Activated naive CD8-positive, alpha-beta T cell treated with anti-CD3 and anti-CD28 coated beads for 36 hours (primary cell): ENCODE measurements at places on chromosomes 4 and X.

DNA sequence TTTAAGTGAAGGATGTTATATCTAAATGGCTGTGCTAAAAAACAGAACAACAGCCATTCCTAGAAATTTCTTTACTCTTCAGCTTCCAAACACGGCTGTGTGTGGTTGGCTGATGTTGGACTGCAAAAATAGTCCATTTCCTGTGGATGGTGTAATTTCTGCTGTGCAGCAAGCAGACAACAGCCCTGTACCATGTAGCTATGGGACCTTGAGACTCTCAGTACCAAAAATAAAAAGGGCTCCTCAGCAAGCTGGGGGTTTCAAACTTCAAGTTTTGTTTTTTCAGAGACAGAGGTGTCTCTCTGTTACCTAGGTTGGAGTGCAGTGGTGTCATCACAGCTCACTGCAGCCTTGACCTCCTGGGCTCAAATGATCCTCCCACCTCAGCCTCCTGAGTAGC is 18.1 kb downstream of the CD40LG start:
- no peak for DNase-seq

GRCh38 chr4:150782311-150782710 is 200.4 kb downstream of the MAB21L2 start:
- no peak for DNase-seq

GRCh38 chrX:3230496-3230895 is 116.0 kb downstream of the MXRA5 start:
- no peak for DNase-seq

DNA sequence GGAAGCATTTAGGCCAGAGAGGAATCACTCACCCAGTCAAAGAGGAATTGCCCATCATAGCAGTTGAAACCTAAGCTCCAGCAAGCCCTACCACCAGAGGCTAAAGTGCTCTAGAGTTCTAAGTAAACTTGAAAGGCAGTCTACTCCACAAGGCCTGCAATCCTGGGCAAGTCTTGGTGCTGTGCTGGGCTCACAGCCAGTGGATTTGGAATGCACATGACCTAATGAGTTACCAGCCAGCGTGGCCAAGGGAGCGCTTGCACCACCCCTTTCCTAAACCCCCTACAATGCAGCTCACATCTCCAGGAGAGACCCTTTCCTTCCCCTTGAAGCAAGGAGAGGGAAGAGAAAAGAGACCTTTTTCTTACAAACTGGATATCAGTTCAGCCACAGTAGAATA is 445.7 kb downstream of the GASK1B start:
- DNase-seq, result no peak

DNA sequence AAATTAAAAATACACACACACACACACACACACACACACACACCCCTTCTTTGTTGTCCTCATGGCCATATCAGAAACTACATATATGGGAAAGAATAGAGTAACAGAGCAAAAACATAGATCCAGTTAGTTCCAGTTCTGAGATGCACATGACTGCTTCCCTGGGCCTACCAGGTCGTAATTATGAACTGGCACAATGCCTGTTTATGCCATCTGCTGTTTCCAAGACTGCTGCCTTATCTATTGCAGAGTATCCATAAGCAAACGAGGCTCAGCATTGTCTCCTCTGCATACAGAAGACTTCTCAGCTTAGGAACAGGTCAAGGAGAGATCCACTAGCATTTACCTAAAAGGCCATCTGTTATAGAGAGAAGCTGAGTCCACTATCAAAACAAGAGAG is 789.0 kb downstream of the TECRL start:
- DNase-seq, result no peak

DNA sequence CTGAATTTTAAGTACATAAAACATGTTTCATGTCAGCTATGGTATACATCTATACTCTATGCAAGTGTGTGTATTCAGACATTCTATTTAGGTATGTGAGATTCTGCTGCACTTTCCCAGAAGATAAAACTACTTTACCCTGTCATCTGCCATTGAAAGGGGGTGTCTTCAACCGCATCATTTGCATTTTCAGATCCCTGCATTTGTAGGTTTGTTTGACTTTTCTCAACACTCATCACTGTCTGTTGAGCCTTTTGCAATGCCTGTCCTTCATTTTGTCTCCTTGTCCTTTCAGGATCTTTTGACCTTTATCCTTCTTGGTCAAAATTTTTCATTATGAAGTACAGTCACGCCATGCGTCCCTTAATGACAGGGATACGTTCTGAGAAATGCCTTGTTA is 103.5 kb downstream of the TMA16 start:
- no peak for DNase-seq

- DNase-seq, result no peak
These were observed 28.6 kb upstream of the SLC10A4 start for GRCh38 chr4:48454591-48454990.
